Stomach (tissue), 19 donors: ENCODE measurements at places on chromosomes 4 and X.
A peak's percentile ranks its signal among the peaks of the same experiment; 100 is the strongest.

GRCh38 chrX:96715481-96715880, 30.8 kb downstream of the DIAPH2 start:
- DNase-seq: no peak

DNA sequence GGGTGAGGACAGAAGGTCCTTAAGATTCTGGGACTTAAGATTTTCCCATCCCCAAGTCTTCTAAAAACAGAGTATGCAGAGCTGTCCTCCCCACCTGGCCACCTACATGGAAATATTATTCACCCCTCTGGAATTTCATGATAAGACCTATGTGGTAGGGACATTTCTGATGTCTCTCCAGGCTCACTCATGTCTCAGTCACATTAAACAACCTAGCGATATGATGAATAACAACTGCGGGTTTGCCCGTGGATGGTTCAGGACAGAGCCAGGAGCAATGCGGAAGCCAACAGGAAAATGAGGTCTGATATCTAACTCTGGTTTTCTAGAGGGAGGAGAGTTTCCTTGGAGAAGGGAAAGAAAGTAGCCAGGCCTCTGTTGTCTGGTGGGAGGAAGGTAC, 47.4 kb downstream of the TEX13A start:
- no peak for DNase-seq

GRCh38 chr4:112201915-112202505, 29.6 kb upstream of the AP1AR start:
- no peak for DNase-seq

DNA sequence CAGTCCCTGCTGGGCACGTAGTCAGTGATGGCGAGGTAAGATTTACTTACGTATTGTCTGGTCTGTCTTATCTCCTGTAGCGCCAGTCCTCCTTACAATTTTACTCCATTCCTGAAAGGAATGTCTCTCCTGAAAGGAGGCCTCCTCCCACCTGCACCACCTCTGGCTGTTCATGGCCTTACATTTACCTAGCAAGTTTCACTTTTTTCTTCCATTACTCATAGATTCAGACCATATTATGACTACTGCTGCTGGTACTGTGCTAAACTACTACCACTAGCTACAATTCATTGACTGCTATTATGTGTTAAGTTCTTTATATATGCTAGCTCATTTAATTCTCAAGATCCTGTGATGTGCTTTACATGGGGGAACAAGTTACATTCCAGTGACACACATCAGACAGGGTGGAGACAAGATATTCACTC, 189.9 kb downstream of the BMPR1B start:
- no peak for DNase-seq

- no peak for DNase-seq
Measured at GRCh38 chrX:69627744-69628143, 11.8 kb downstream of the EDA start.

- peak; percentile 19 for DNase-seq
Measured at GRCh38 chr4:98448908-98449307, 187.7 kb downstream of the RAP1GDS1 start.

DNA sequence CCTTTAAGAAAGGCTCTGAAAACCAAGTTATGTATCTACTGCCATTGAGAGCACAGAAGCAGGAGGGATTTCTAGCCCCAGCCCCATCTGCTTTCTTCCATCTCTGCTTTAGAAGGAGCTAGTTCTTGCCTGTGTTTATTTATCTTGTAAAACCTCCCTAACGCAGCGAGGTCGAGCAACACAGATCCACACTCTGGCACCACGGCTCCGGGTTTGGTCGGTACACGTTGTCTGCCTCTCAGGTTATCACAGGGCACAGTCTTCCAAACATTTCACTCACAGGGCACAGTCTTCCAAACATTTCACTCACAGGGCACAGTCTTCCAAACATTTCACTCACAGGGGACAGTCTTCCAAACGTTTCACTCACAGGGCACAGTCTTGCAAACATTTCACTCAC, 69.7 kb upstream of the TLR3 start:
- no peak for DNase-seq

- peak; percentile 16 for DNase-seq
Measured at GRCh38 chr4:161929956-161930355, 233.8 kb downstream of the FSTL5 start.

DNA sequence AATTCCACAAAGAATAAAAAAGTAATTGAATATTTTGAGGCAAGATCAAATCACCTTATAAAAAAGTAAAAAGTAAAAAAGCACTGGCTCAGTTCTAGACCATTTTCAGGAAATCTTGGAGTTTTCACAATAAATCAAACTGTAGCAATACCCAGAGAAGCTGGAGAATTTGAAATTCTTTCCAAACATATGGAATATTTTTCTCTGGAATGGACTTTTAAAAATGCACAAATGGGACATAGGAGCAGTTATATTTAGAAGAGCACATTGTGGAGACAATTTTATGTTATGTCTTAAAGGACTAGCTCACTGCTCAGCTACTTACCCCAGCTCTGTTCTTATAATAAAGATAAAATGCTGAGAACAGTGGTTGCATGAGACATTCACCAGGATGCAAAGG, 211.9 kb upstream of the KIT start:
- no peak for DNase-seq

GRCh38 chrX:123626962-123627361, 105.9 kb downstream of the THOC2 start:
- DNase-seq: no peak

DNA sequence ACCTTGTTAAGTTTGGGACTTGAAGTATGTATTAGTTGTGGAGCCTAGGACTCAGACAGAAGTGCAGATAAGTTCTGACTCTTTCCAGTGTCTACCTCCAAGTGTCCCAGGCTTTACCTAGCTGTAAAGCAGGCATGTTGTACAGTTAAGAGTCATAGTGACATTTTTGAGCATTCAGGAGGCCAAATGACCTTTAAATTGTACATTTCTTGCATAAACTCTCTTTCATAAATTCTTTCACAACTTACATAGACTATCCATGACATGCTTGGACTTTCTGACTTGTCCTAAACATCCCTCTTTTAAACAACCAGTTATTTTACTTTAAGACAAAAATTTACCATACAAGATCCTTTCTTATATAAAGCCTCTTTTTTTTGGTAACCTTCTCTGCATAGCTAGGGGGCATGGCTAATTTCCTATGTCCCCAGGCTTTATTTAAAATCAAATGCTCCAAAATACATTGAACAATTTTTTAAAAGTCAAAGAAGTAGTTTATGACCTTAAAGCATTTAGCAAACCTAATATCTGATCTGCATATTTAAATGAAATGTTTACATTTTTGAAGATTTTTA, 40.1 kb upstream of the UGT8 start:
- no peak for DNase-seq

GRCh38 chrX:11474576-11474975, 181.4 kb downstream of the AMELX start:
- no peak for DNase-seq

DNA sequence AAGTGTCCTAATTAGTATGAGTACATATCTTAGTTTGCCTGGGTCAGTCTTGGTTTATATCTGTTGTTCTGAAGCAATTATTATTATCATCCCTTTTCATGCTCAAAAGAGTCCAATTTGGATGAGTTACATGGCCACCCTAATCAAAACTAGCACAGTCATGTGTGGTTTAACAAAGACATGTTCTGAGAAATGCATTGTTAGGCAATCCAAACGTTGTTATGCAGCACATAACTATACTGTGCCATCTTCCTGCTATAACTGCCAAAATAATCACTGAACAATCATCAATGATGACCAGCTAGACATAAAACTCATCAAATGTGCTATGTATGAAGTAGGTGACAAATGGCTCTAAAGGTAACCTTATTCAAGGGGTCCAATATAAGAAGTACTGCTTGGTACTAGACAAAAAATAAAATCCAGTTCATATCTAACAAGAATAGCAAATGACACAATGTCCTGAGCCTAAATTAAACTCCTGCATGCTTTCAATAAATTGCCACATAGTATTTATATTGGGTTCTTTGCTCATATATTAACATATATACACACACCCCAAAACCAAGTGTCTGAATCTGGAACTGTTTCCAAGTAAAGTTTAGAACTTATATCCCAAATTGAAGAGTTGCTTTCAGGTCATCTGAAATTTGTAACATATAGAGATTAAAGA, 41.9 kb downstream of the CNOT6L start:
- DNase-seq: no peak

GRCh38 chr4:168811786-168812651, 198.0 kb downstream of the CBR4 start:
- DNase-seq: peak; percentile 44

GRCh38 chr4:113181289-113182007, 132.0 kb downstream of the ANK2 start:
- DNase-seq: no peak

DNA sequence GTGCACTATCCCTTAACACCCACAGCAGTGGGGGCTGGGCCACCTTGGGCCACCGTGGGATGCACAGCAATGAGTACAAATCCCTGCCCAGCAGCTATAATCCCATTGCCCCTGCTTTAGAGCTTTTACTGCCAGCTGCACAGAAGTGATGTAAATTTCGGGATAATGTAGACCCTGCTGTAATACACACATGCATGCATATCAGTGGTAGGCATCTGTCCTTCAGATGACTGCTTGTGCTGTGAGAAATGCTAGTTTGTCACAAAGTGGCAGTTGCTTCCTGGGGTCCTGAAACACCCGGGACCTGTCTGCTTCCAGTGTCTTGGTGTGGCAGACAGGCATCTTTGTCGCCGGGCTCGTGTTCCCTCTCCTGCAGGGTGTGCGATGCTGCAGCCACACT, 14.1 kb downstream of the NSG1 start:
- DNase-seq: no peak

DNA sequence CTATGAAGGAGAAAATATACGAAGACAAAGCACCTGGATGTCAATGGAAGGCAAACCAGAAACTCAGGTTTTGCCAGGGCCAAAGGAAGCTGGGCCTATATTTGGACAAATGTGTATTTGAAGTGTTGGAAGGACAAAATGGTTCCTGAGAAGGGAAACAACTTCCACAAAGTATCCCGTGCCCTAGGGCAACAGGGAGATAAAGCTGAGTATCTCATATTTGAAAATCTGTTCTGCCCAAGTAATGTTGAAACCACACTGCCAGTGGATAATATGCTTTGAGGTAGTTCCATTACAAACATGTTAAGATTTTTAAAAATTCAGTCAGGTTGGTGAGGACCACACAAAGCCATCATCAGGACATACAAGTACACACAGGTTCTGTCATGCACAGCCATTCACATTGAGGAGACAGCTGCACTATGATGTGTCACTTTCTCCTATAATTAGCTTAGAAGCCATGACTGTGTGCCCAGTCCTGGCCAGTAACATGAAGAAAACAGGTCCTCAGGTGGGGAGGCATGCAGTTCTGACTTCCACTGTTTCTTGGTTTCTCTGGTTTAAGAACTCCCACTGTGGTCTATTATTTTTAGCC, 116.4 kb downstream of the PWWP3B start:
- no peak for DNase-seq

DNA sequence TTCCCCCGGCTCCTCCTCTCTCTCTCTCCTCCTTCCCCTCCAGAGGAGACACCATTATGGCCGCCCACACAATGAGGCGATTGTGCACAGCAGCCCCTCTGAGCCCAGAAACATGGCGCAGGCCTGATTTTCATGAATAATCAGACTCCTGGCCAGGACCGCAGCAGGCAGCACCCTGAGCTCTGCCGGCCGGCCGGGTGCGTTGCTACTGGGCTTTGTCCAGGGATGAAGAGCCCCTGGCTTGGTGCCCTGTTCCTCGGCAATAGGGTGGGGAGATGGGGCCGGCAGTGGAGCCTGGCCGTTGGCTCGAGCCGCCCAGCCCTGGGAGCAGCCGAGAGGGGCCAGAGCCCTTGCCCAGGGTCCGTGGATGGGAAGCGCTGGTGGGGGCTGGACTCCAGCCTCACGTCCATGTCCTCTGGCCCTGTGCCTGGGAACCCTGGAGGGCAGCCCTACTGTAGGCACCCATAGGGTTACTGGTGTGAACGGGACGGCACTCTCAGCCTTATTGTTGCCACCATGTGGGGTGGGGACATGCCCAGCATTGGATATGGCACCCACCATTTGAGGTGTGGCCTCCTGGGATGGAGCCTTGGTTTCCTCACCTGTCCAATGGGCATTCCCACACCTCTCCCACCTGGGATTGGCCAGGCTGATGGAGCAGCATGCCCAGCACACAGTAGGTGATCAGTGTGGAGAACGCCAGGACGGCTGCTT, 103.0 kb downstream of the SORCS2 start:
- DNase-seq: no peak

- DNase-seq: no peak
Measured at GRCh38 chr4:3267576-3268394, 18.8 kb downstream of the MSANTD1 start.

GRCh38 chr4:85793233-85793585, 318.3 kb downstream of the ARHGAP24 start:
- no peak for DNase-seq

DNA sequence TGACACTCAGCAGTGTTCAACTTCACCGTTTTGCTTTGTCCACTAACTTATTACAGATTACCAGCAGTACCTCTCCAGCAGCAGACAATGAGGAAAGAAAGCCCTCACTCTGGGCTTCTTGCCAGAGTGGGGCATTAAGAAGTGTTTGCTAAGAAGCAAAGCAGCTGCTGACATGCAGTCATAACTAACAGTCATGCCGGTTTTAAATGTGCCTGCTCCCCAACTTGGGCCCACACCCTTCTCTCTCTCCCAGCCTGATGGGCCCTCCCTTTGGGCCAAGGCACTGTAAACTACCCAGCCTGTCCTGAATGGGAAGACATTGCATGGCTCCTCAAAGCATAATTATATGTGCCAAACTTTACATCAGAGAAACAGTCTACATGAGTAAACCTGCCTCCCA, 54.6 kb upstream of the HHIP start:
- no peak for DNase-seq

DNA sequence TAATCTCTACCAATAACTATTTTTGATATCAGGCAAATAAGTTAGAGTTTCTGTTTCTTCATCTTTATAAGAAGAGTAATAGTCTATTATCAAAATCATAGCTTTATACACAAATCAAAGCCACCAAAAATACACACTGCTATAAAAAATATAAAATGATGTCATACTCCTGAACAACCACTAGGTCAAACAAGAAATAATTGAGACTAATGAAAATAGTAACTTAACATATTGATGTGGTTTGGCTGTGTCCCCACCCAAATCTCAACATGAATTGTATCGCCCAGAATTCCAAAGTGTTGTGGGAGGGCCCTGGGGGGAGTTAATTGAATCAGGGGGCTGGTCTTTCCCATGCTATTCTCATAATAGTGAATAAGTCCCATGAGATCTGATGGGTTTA, 2277.5 kb downstream of the ARAP2 start:
- DNase-seq: no peak

DNA sequence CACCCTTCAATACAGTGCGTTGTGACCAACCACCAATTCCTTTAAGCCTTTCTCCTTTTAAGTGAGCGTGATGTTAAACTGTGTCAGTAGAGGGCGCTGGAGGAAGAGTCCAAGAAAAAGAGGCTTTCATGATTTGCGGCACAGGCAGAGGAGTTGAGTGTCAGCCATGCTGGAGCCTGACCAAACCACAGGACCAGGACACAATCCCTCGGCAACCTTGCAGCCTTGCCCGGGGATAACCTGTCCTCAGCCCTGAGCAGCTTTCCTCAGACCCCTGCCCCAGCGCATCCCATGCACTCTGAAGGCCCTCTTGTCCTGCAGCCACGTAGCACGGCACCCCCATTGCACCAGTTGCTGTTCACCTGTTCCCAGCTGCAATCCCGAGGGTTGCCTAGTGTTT, 53.5 kb upstream of the SMIM31 start:
- DNase-seq: no peak
